GM19239 (cell line): ENCODE measurements at places on chromosomes 7 and 10.
A peak's percentile ranks its signal among the peaks of the same experiment; 100 is the strongest.

DNA sequence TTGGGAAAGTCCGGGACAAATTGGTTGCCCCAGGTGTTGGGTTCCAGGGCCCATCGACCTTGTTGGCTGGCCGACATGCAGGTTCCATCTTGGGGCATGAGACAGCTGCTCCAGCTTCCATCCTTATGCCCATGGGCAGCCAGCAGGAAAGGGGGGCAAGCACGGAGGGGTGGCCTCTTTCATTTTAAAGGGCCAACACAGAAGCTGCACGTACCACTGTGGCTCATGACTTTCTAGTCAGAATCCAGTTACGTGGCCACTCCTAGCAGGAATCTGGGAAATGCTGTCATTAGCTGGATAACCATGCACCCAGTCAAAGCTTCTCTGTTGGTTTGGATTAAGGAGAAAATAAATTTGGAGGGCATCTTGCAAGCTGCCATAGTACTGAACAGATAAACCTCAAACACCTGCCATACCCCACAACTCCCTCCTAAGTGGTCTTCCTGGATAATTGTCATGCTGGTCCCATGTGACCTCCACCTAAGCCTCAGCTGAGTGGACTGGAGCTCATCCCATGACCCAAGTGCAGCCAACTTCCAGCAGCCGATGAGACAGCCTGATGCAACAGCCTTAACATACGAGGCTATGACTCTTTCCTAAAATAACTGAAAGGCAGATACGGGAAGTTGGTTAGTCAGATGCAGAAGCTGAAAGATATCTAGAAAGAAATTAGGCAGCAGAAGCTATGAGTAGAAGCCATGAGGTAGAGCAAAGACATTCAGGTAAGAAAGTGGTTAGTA lies 21.4 kb upstream of the GSDME start:
- no peak for DNase-seq

DNA sequence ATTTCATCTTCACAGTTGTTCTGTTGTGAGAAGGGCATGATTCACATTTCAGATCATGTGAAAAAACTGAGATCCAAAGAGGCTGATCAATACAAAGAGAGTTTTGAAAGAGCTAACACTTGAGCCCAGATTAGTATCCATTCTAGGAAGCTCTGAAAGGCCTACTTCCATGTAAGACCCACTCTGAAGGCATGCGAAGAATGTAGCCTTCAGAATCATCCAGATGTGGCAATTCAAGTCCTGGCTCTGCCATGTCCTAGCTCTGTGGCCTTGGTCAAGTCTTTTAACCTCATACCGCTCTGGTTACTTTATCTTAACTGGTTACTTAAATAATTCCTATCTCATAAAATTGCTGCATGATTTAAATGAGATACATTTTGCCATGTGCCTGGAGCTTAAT lies 111.1 kb downstream of the FZD1 start:
- no peak for DNase-seq

DNA sequence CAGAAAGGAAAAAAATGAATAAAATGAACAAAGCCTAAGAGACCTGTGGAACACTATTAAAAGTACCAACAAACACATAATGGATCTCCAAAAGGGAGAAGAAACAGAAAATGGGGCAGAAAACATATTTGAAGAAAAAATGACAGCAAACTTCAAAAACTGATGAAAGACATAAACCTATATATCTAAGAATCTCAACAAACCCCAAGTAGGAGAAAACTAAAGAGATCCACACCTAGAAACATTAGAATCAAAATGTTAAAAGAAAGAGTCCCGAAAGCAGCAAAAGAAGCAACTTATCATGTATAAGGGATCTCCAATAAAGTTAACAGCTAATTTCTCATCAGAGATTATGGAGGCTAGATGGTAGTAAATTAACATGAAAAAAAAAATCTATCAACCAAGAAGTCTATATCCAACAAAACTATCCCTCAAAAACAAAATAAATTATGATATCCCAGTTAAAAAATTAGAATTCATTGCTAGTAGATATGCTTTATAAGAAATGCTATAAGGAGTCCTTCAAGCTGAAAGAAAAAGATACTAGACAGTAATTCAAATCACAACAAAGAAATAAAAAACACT lies 68.0 kb downstream of the DNAJC1 start:
- DNase-seq, result no peak

- no peak for DNase-seq
Measured at GRCh38 chr10:71326464-71326881, 7.4 kb downstream of the SLC29A3 start.

GRCh38 chr7:18087687-18088078 lies 60.0 kb upstream of the PRPS1L1 start:
- DNase-seq, result no peak

GRCh38 chr7:1619152-1620079 lies 49.6 kb upstream of the PSMG3 start:
- DNase-seq, result no peak

DNA sequence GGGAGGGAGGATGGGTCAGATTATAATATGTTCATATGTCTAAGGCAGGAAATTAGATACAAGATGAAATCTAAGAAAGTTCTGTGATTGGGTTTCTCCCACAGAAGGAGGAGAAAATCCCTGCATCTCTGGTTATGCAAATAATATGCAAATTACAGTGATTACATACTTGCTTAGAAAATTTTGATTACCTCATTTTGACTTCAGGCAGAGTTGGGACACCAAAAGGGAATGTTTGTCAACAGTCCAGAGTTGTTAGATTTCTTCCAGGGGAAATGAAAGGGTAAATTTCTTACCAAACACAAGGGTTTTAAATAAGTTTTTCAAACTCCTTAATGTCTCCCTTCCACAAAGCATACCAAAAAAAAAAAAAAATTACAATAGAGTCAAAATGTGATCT lies 101.4 kb upstream of the STEAP1B start:
- DNase-seq, result no peak

GRCh38 chr7:26686448-26686981 lies 177.9 kb downstream of the SKAP2 start:
- DNase-seq, result no peak

- no peak for DNase-seq
Measured at GRCh38 chr10:72173619-72174296, 42.1 kb upstream of the ANAPC16 start.

- no peak for DNase-seq
Measured at GRCh38 chr7:91520645-91521044, 256.4 kb downstream of the FZD1 start.

GRCh38 chr10:114767101-114767985 lies 54.2 kb upstream of the FHIP2A start:
- peak; percentile 20 for DNase-seq

GRCh38 chr7:36157527-36158320 lies 4.7 kb downstream of the EEPD1 start:
- DNase-seq, result no peak

GRCh38 chr10:77987671-77988255 lies 41.6 kb downstream of the POLR3A start:
- no peak for DNase-seq

GRCh38 chr10:68301790-68302502 lies 29.9 kb upstream of the HNRNPH3 start:
- no peak for DNase-seq

DNA sequence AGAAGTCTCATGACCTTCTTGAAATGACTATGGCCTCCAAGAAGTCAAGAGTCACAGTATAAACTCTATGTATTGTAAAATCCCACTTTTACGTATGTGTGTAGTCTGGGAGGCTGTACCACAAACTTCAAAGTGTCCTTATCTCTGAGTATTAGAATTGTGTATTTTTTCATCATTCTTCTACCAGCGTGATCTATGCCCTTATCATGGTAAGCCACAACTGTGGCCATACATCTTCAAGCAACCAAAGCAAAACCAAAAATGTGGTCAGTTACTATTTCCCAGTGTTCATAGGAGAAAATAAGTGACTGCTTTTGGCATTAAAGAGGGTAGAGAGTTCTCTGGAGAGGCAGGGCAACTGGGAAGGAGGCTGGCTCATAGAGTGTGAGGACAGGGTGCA lies 42.8 kb downstream of the SPOCK2 start:
- no peak for DNase-seq
